ENCODE measurements at places on chromosomes 7 and 10.

DNA sequence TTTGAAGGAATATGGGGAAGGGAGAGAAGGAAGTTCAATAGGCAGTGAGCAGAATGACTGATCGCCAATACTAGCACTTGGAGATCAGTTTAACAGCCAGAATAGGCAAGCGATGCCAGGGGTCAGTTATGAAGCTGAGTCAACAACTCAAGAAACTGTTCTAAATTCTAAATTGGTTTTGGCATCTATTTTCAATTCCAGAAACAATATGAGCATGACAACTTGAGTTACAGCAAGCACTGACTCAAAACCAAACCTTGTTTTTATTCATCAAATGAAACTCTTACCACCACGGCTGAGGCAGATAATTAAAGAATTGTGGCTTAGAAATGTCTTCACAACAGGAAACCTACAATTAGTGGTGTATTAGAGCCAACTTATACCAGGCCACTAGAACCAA, 180.5 kb upstream of the ASAH2 start:
- no peak for DNase-seq

DNA sequence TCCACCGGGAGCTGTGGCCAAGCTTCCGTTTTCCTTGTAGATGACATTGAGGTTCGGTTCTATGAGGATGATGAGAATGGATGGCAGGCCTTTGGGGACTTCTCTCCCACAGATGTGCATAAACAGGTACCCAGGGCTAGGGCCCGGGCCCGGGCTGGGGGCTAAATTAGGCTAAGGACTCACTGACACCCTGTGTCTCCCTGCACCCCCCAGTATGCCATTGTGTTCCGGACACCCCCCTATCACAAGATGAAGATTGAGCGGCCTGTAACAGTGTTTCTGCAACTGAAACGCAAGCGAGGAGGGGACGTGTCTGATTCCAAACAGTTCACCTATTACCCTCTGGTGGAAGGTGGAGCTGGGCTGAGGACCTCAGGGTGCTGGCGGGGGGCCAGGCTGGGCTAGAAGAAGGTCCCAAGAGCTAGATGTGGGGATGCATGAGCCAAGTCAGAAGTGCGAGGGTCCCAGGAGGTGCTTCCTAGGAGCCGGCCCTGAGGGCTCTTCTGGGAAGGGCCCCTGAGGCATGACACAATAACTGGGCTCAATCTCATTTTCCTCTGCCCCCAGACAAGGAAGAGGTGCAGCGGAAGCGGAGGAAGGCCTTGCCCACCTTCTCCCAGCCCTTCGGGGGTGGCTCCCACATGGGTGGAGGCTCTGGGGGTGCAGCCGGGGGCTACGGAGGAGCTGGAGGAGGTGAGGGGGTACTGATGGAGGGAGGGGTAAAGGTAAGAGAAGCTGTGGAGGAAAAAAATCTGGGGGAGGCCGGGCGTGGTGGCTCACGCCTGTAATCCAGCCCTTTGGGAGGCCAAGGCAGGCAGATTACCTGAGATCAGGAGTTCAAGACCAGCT, 2.9 kb downstream of the NFKB2 start:
- DNase-seq, result no peak

- no peak for DNase-seq
Measured at GRCh38 chr10:79404231-79404609, 41.2 kb downstream of the ZCCHC24 start.

GRCh38 chr7:139189357-139189756, 41.7 kb upstream of the UBN2 start:
- no peak for DNase-seq

DNA sequence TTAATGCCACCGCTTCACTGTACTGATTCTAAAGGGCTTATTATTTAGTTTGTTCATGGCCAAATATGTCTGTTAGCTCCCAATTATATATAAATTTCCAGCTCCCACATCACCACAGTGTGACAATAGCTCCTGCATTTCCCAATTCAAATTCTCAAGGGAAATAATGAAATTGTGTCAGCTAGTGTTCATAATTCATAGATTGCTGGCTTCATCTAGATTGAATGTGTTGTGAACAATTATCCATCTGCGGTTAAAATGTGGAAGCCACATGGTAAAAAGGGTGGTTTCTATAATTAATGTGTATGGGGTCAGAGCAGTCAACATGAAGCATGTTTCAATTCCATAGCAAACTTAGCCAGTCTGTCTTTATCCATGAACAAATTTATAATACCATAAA, 154.3 kb downstream of the SEMA3E start:
- DNase-seq, result no peak

- DNase-seq, result no peak
Measured at GRCh38 chr10:21497177-21497807, 28.2 kb downstream of the SKIDA1 start.

- no peak for DNase-seq
Measured at GRCh38 chr10:13949844-13950542, 363.2 kb downstream of the PRPF18 start.

DNA sequence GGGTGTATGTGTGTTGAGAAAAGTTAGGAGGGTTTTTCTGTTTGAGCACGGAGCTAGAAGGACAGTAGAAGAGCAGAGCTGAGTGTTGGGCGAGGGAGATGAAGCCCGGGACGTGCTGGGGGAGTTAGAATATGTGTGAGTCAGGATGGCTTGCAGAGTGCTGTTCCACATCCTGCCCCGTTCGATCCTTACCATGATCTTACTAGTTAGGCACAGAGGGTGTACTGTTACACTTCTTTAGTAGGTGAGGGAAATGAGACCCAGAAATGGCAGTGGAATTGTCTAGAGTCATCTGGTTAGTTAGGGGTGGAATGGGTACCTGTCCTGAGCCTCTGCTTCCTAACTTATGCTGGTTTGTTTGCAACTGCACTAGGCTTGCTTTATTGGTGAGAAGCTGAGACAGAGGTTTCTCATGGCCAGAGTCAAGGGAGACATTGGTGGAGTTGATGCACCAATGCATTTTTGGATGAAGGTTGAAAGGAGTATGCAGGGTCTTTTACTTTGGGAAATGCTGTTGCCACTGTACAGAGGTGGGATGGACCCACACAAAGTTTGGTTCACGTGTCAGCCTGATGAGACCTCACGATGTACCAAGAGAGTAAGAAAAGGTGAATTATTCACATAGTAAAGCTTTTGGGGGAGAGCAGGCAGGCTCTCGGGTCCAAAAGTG, 42.4 kb downstream of the CCNY start:
- DNase-seq, result no peak

DNA sequence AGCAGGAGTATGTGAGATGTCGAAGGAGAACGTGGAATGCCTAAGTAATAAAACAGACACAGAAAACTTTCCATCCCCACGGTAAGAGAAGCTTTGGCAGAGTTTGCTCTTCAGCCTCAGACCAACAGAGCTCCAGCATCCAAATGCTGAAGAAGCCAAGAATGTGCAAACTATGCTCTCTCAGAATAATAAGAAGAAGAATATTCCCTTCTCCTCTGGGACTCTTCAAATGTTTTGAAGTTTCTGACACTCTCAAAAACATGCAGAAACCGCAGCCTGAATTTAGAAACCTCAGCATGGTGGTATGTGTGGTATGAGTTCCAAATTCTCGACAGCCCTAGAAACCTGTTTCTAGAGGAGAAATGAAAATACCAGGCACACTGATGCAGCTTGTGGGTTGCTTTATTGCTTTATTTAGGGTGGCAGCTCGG, 113.3 kb downstream of the KCNMA1 start:
- DNase-seq, result no peak

GRCh38 chr10:97399843-97400545, 1.1 kb downstream of the RRP12 start:
- peak; percentile 51 for DNase-seq

- no peak for DNase-seq
Measured at GRCh38 chr7:134723892-134724291, 55.5 kb upstream of the CALD1 start.

- no peak for DNase-seq
Measured at GRCh38 chr7:30436518-30436917, 42.1 kb downstream of the NOD1 start.

- DNase-seq, result no peak
Measured at GRCh38 chr7:90404777-90405176, 1.5 kb downstream of the CLDN12 start.

DNA sequence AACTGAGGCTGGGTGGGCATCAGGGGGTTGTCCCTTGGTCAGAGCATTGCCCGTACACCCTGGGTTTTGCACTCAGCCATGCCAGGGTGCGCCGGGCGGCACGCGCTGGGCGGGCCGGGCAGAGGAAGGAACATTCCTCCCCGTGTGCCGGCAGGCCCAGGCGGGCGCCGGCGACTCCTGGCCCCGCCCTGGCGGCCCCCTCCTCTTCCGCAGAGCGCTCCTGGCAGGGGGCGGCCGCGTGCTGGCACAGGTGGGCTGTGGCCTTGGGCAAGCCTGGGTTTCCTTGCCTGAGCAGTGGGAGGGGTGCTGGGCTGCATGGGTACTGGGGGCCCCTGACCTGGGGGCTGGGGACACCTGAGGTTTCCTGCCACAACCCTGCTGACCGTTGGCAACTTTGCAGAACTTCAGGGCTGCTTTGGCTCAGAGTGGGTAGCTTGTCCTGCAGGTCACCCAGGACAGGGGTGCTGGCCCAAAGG, 3.9 kb downstream of the LFNG start:
- DNase-seq, result no peak

DNA sequence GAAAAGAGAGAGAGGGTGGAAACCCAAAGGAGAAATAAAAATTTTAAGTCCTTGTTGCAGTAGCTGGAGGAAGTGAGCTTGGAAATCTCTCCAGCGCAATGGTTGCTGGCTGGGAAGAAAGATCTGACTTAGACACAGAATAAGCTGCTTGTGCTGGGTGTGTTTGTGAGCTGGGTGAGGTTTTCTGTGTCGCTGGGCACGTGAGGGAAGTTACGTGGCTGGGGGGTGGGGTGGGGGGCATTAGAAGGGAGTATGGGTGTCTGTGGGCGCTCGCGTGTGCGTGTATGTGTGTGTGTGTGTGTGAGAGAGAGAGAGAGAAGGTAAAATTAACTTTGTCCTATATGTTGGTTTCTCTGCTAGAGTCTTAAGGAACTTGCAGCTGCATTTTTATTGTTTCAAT, 11.6 kb downstream of the TCF7L2 start:
- no peak for DNase-seq

DNA sequence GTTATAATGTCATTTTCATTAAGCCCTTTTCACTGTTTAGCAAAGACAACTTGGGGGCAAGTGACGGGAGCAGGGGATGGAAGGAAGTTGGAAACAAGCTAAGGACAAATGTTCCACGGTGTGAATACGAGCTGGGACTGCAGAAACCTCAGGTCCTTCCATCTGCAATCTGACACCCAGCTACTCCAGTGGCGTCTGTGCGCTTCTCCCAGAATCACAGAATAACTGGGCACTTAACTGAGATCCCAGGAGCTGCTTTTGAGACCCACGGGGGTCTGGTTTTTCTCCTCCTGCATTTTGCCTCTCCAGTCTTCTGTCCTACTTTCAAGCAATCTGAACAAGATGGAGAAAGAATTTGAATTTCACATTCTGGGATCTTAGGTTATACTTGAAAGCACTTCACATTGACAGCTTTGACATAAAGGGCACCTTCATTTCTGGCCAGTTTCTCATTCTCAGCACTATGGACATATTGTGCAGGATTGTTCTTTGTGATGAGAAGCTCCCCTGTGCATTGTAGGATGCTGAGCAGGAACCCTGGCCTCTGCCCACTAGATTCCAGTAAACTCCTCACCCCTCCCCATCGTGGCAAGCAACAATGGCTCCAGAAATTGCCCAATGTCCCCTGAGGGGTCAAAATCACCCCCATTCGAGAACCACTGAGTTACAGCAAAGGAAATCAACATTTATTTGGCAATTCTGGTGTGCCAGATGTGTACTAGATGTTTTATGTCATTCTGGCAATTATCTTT, 194.1 kb downstream of the CACNB2 start:
- no peak for DNase-seq

DNA sequence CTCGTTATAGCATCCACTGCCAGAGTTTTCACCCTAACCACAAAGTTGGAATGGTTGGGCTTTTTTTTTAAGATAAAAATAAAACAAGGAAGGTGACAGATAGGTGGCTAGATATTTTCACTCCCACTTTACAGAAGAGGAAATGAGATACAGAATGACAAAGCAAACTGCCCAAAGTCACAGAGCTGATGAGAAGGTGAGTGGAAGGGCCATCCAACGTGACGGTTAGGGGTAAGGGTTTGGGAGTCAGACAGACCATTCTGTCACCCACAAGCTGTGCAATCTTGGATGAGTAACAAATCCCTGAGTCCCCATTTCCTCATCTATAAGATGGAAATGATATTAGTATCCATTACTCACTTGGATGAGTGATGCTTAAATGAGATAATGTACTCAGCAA, 106.9 kb upstream of the PDLIM1 start:
- DNase-seq, result no peak

DNA sequence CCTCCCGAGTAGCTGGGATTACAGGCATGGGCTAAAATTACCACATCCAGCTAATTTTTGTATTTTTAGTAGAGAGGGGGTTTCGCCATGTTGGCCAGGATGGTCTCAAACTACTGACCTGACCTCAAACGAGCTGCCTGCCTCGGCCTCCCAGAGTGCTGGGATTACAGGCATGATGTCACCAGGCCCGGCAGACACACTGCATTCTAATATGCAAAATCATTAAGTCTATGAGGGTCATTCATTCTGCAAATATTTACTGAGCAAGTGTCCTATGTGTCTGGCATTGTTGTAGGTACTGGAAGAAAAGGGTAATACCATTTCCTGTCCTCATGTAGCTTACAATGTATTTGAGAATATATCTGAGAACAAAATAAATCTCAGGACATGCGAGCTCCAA, 2.7 kb downstream of the PUS7 start:
- no peak for DNase-seq

- no peak for DNase-seq
Measured at GRCh38 chr7:20417260-20417659, 86.6 kb downstream of the ITGB8 start.

- DNase-seq, result no peak
Measured at GRCh38 chr7:51335057-51335456, 18.4 kb upstream of the COBL start.

- no peak for DNase-seq
Measured at GRCh38 chr10:110972231-110973134, 53.1 kb downstream of the SHOC2 start.

DNA sequence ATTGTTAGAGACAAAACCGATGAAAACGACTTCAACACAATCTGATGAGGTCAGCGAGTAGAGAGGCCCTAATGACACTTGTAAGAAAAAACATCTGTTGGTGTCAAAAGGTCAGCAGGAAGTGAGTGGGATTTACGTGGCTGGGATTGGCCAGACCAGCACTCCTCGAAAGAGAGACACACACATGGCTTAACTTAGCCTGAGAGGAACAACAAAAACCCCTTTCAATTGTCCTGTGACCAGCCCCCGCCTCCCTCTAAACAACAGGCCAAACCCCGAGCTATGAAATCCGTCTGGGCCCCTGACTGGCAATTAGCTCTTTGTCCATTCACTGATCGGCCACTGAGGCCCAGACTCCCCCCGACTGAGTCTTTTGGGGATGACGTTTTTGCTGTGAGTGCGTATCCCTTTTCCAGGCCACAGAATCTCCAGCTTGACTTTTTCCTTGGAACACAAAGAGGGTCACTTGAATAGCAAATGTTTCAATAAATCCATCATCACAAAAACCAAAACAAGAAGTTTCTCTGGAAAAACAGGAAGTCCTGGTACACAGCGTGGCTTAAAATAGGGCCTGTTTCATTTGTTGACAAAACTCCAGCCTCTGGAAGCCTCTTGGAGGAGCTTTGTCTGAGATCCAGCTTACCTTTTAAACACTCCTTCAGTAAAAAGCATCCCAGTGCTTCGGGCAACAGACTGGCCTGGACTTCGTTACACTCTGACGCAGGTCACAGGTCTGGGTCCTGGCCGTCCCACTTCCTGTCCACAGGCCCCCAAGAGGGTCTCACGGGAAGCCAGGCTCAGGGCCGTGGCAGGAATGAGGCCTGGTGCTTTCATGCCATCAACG, 103.0 kb downstream of the CTBP2 start:
- no peak for DNase-seq

All from activated CD8-positive, alpha-beta memory T cell treated with anti-CD3 and anti-CD28 coated beads, Interleukin-2, amount 50 U/mL, for 4 hours (primary cell).